ENCODE measurements at places on chromosomes 11 and 22.

DNA sequence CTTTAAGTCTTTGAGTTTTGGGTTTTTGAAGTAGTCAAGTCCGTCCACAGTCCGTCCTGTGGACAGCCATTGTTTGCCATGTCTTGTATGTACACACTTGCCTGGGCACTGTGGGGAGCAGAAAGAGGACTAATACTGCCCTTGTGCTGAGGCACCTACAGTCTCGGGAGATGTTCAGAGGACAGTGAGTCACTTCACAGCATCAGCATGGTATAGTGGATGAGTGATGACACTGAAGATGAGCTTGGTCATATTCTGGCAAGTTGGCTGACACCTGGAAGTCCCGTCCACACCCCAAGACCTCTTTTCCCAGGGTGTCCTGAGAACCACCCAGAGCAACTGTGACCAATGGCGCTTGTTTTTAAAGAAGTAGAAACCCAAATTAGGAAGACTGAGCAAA lies 29.2 kb downstream of the NF2 start:
- no peak for DNase-seq

DNA sequence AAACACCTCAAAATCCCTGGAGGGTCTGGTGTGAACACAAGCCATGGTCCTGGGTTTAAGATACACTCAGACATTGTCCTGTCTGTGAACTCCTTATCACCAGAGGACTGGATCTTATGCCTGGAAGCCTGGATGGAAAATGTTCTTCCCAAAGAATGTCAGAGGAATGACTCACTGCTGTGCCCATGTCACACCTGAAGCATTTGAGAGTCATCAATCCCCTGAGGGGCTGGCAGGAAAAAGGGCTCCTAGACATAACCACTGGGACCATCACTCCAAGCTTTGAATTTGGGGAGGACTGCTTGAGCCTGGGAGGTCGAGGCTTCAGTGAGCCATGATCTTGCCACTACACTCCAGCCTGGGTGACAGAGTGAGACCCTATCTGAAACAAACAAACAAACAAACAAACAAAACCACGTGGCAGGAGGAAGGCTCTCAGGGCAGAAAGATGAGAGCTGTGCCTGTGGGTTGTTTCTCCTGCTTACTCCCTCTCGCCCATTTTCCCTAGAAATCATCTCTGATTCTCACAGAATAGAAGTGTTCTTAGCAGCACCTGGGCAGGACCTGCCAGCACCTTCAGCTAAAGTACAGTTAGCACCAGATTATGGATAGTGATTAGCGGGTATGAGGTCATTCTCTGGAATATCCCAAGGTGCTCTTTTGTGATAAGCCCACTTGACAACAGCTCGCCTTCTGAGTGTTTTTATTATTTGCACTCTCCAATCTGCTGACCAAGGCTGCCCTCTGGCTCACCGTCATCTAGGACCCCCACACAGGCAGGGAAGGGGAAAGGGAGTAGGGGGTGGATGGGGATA lies 11.9 kb upstream of the PRG2 start:
- DNase-seq, result no peak

DNA sequence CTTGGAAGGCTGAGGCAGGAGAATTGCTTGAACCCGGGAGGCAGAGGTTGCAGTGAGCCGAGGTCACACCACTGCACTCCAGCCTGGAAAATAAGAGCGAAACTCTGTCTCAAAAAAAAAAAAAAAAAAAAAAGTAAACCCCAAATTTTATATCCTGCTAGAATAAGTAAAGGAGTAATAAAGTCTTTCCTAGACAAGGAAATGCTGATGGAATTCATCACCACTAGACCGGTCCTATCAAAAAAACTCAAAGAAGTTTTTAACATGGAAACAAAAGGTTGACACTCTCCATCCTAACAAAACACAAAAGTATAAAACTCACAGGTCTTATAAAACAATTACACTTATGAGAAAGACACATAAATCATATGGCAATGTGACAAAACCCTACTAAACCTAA lies 213.9 kb downstream of the SBF2 start:
- no peak for DNase-seq

DNA sequence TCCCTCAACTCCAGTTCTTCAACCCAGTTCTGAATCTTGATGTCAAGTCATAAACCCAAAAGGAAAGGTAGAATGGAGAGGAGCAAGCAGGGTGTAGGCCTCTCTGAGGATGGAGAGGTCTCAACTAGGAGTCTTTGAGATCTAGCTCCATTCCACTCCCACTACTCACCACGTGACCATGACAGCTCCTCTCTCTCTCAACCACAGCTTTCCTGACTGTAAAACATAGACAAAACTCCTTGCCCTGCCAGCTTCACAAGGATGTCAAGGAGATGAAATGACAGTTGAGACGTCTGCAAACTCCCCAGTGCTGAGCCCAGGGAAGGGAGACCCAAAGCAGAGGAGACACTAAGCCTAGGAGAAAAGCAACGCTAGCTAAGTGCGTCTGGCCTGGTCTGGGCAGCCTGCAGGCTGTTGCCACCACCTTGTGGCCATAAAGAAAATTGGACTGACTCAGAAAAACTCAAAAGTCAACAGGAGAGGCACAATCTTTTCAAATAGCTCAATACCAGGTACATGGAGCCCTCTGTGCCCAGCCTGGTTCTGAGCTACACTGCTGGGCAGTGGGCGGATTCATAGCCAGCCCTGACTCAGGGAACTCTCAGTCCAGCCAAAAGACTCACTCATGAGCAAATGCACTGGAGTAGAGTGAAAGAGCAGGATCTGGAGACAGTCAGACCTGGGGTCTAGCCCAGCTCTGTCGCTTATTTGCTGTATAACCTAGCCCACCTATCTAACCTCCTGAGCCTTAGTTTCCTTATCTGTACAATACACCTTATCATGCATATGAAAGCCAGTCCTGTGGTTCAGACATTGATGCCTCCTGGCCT lies 3.4 kb downstream of the CLPB start:
- no peak for DNase-seq

DNA sequence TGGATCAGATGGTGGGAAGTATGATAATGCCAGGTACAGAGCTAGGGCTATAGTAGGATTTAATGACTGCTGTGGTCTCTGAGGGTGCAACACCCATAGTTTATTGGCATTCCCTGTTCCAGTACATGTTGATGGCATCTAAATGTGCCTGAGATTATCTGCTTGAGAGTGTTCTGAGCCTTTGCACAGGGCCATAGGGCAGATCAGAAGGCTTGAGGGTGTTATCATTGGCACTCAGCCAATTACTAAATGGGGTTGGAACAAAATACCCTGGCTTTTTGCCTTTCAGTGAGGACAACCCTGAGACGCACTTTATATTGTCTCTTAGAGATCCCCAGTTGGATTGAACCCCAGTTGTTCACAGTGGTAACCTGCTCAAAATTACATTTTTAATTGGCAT lies 6.7 kb downstream of the SLC5A12 start:
- no peak for DNase-seq

DNA sequence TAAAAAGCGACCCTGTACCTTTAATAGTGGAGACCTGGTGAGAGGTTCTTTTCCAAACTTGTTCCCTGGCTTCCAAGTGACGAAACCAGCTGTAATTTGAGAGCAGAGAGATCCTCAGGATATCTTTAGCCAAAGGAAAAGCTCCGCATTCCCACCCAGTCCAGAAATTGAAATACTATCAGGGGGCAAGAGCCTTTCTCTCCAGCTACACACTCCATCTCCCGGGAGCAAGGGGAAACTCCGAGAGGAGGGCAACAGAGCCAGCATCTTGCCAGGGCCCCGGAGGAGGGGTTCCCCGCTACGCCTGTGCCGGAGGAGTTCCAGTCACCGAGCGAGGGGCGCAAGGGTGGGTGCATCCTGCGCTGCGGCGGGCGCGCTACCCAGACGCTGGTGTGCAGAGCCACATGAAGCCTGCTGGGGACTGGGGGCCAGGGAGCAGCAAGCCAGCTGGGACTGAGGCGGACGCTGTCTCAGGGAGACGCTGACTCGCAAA lies at the start of gene FIBIN:
FIBIN (plus strand) TSS at position 148 of the 493 bp plus-strand sequence. CDS start 415 bp downstream, outside the sequence.
- DNase-seq, result peak; percentile 82

GRCh38 chr11:99422581-99423427 lies 402.1 kb downstream of the CNTN5 start:
- no peak for DNase-seq

- no peak for DNase-seq
Measured at GRCh38 chr11:133945087-133945974, 11.4 kb downstream of the IGSF9B start.

- peak; percentile 75 for DNase-seq
Measured at GRCh38 chr22:49720279-49720959, 107.3 kb downstream of the BRD1 start.

- no peak for DNase-seq
Measured at GRCh38 chr22:21047035-21047661, 1.4 kb downstream of the LRRC74B start.

- DNase-seq, result no peak
Measured at GRCh38 chr11:20355221-20356219, 8.0 kb upstream of the HTATIP2 start.
